H9 (cell line): ENCODE measurements at places on chromosomes 12 and 14. TPM values are rescaled to one million over a fixed set of nuclear protein-coding genes. Genes with fewer than 3 reads are reported as not detected.

The DBX2 gene
- total RNA-seq, result not detected in 2 replicates

The ANG gene
- 3.2 and 3.8 TPM in 2 replicates for total RNA-seq

The OAS3 gene
- 0.70 and 0.81 TPM in 2 replicates for total RNA-seq

The SERPINA1 gene
- total RNA-seq, result not detected in 2 replicates

The SMOC1 gene
- 0.68 and 0.72 TPM in 2 replicates for total RNA-seq

The IL26 gene
- not detected in 2 replicates for total RNA-seq

The C14orf132 gene
- 5.7 and 7.7 TPM in 2 replicates for total RNA-seq

The HSP90AA1 gene
- 953 and 955 TPM in 2 replicates for total RNA-seq
